ENCODE measurements at places on chromosomes 6 and 20. TPM values are rescaled to one million over a fixed set of nuclear protein-coding genes. Genes with fewer than 3 reads are reported as not detected.

FABP7 gene
- total RNA-seq = 426 TPM

ZSCAN23 gene
- total RNA-seq = 17.5 TPM

SNRPB gene
- 34.4 TPM for total RNA-seq

ID4 gene
- 309 TPM for total RNA-seq

CMTR1 gene
- 37.8 TPM for total RNA-seq

GID8 gene
- total RNA-seq = 50.3 TPM

GRIK2 gene
- 139 TPM for total RNA-seq

SLC23A2 gene
- total RNA-seq = 70.8 TPM

CDH4 gene
- 21.9 TPM for total RNA-seq

HSPA12B gene
- total RNA-seq = 3.2 TPM

TPBG gene
- 7.2 TPM for total RNA-seq

TTK gene
- 10.1 TPM for total RNA-seq

ARMH2 gene
- total RNA-seq = not detected

TRIM40 gene
- total RNA-seq = not detected

PRICKLE4 gene
- 0.46 TPM for total RNA-seq

PIGU gene
- 22.8 TPM for total RNA-seq

TOX2 gene
- 5.1 TPM for total RNA-seq

PAK5 gene
- total RNA-seq = 33.0 TPM

RFX6 gene
- total RNA-seq = not detected

ALDH5A1 gene
- 43.6 TPM for total RNA-seq

TDP2 gene
- total RNA-seq = 33.4 TPM

TRIM10 gene
- total RNA-seq = 0.23 TPM

DDX43 gene
- 0.46 TPM for total RNA-seq

NKX2-4 gene
- 2.1 TPM for total RNA-seq

NOX3 gene
- not detected for total RNA-seq

OPRM1 gene
- 56.7 TPM for total RNA-seq

KCNQ5 gene
- total RNA-seq = 5.5 TPM

SNAP91 gene
- 179 TPM for total RNA-seq

NRN1 gene
- 83.3 TPM for total RNA-seq

TFAP2D gene
- total RNA-seq = 0.92 TPM

TRDN gene
- total RNA-seq = 0.92 TPM

BPIFB2 gene
- total RNA-seq = not detected

CLPSL1 gene
- not detected for total RNA-seq

RHAG gene
- 0.92 TPM for total RNA-seq

ASIP gene
- not detected for total RNA-seq

OLIG3 gene
- 0.23 TPM for total RNA-seq

ZNF391 gene
- total RNA-seq = 6.2 TPM

PPP1R3G gene
- total RNA-seq = 3.7 TPM

ABHD16B gene
- not detected for total RNA-seq

POU3F2 gene
- 46.4 TPM for total RNA-seq

TENT5A gene
- 13.1 TPM for total RNA-seq

GRM1 gene
- 26.8 TPM for total RNA-seq

CCDC28A gene
- 7.2 TPM for total RNA-seq

GCNT2 gene
- total RNA-seq = 21.7 TPM

ZDHHC14 gene
- total RNA-seq = 20.8 TPM

C6orf163 gene
- 6.2 TPM for total RNA-seq

LHFPL5 gene
- 2.1 TPM for total RNA-seq

CPNE5 gene
- 36.0 TPM for total RNA-seq

C6orf141 gene
- 1.6 TPM for total RNA-seq

SMLR1 gene
- not detected for total RNA-seq
